CD4-positive, alpha-beta T cell treated with Interferon gamma for 1 hour (primary cell): ENCODE measurements at places on chromosomes 7 and 10.

DNA sequence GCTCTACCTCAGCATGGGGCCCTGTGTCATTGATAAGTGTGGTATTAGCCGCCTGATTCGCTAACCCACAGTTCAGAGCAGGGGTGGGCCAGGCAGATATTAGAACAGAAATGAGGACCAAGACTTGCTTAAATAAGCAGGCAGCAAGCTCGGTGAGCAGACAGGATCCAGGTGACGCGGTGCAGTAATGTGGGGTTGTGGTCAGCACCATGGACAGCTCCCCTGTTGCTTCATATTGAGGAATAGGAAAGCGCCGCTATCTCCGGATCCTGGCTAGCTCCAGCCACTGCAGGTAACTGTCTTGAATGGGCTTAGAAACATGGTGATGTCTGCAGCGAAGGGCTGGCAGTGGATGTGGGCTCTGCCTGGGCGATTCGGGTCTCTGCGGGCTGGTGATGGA is 51.3 kb upstream of the GPR26 start:
- no peak for DNase-seq

DNA sequence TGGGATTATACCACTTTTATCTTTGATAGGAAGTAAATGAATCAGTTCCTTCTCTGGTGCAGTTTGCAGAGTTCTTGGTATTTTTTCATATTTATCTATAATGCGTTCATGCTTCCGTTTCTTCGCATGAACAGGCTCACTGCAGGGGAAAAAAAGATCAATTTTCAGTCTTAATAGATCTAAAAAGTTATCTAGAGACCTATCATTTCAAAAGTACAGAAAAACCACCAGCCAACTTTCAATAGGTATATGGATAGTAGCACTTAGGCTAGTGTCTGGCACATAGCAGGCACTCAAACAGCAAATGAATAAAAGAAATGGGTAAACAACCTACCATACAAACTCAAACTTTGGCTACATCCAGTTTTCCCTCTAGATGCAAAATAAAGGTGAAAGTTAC is 5.5 kb downstream of the NOC3L start:
- DNase-seq, result no peak

DNA sequence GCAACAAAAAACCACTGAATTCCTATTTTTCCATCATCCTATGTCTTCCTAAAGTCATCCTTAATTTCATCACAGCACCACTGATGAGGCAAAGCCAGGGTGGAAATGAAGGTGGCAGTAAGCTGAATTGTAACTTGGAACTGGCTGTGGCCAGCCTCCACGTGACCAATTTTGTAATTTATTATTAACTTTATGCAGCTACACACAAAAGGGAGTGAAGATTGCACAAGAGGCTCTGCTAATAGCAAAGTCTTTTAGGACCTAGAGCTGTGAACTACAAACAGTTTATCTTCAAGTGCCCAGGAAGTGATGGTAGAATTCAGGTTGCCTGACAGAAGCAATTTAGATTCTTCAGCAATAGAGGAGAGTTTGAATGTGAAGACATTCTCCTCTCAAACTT is 176.4 kb downstream of the CCDC71L start:
- no peak for DNase-seq

GRCh38 chr10:29386342-29386999 is 97.6 kb downstream of the LYZL1 start:
- DNase-seq, result no peak

DNA sequence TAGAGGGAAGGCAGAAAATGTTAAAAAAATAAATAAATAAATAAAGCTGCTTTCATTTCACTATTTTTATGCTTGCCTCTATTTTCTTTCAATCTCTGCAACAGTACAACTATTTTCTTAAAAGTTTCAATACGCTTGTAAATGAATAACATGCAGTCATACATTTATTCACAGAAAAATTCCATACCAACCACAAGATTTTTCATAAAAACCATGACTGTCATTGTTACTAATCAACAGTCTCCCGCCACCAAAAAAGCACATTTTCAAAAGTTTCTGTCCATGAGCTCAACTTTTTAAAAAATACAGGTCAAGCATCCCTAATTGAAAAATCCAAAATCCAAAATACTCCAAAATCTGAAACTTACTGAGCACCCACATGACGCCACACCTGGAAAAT is 5.3 kb downstream of the PARD3 start:
- no peak for DNase-seq
